ENCODE measurements at places on chromosomes 7 and 10. TPM values are rescaled to one million over a fixed set of nuclear protein-coding genes. Genes with fewer than 3 reads are reported as not detected.
A peak's percentile ranks its signal among the peaks of the same experiment; 100 is the strongest.

The AKR1C1 gene
- 3.7 TPM for total RNA-seq

The LMOD2 gene
- total RNA-seq = not detected

The VAX1 gene
- not detected for total RNA-seq

GRCh38 chr10:76236356-76236755, 804.9 kb downstream of the LRMDA start:
- peaks cover 40% of the 10 kb centered on the region for H3K27me3 ChIP-seq
- H3K36me3 ChIP-seq = no peaks in the 10 kb centered on the region
- DNase-seq = no peak
- no peak overlapping the region for H3K27ac ChIP-seq

GRCh38 chr7:82204694-82205093, 238.9 kb downstream of the CACNA2D1 start:
- DNase-seq = no peak
- no peaks in the 10 kb centered on the region for H3K36me3 ChIP-seq
- no peak overlapping the region for H3K4me3 ChIP-seq
- H3K27ac ChIP-seq = no peak overlapping the region

DNA sequence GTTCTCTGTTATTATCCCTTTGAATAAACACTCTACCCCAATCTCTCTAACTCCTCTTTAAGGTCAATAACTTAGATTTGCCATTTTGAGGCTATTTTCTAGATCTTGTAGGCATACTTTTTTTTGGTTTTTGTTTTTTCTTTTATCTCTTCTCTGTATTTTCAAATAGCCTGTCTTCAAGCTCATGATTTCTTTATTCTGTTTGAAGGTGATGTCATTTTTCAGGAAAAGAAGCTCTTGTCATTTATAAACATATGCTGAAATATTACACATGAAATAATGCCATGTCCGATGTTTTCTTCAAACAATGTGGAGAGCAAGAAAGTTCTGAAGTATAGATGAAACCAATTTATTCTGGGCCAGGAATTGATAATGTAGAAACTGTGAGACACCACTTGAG, 57.5 kb upstream of the CABCOCO1 start:
- H3K36me3 ChIP-seq = no peaks in the 10 kb centered on the region
- no peak overlapping the region for H3K4me3 ChIP-seq
- no peaks in the 10 kb centered on the region for H3K4me1 ChIP-seq
- H3K27ac ChIP-seq = no peak overlapping the region

GRCh38 chr7:48839108-48839507, 85.2 kb upstream of the CDC14C start:
- no peaks in the 10 kb centered on the region for H3K36me3 ChIP-seq
- H3K4me3 ChIP-seq = no peak overlapping the region
- H3K27ac ChIP-seq = no peak overlapping the region
- no peaks in the 10 kb centered on the region for H3K4me1 ChIP-seq

- H3K27ac ChIP-seq = peak overlapping the region; percentile 94
- H3K36me3 ChIP-seq = no peaks in the 10 kb centered on the region
- peak; percentile 78 for DNase-seq
- H3K4me3 ChIP-seq = no peak overlapping the region
- no peaks in the 10 kb centered on the region for H3K27me3 ChIP-seq
Observed at GRCh38 chr10:14185316-14186045, 145.2 kb downstream of the FRMD4A start.

Measured in neural progenitor cell (in vitro differentiated cells).